Tibial nerve (tissue), 4 donors: ENCODE measurements at places on chromosomes 11 and 22. TPM values are rescaled to one million over a fixed set of nuclear protein-coding genes. Genes with fewer than 3 reads are reported as not detected.

FTH1 gene
- 4,865 TPM for total RNA-seq

MPZL2 gene
- total RNA-seq: 53.7 TPM

CLMP gene
- 90.5 TPM for total RNA-seq

ST14 gene
- total RNA-seq: 1.5 TPM

MMP8 gene
- total RNA-seq: not detected

ASPHD2 gene
- total RNA-seq: 0.20 TPM

- no peak overlapping the region for H3K4me3 ChIP-seq
- no peaks in the 10 kb centered on the region for H3K4me1 ChIP-seq
- DNase-seq: no peak
- H3K36me3 ChIP-seq: no peaks in the 10 kb centered on the region
Measured at GRCh38 chr22:40053460-40053859, 58.7 kb downstream of the FAM83F start.

DNA sequence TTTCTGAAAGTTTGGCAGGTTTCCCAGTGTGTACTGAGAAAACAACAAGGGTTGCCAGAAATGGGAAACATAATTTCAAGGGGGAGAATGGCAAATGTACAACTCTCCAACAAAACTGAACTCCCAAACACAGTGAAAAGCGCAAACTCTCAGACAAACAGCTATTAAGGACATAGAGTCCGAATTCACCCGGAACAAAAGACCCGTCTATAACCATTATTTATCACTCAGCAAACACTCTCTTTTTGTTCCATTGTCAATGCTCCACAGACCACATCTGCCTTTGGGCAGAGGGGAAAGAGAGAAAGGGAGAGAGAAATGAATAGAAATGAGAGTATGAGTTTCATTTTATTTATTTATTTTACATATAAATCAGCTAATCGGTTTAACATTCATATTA lies 21.7 kb downstream of the KIRREL3 start:
- no peaks in the 10 kb centered on the region for H3K36me3 ChIP-seq
- H3K4me3 ChIP-seq: no peak overlapping the region
- no peak for DNase-seq
- no peak overlapping the region for H3K27ac ChIP-seq

- no peaks in the 10 kb centered on the region for H3K36me3 ChIP-seq
- peak within 1 kb of the TSS; percentile 62 for H3K4me3 ChIP-seq
- no peak for DNase-seq
- no peaks in the 10 kb centered on the region for H3K27me3 ChIP-seq
Measured at GRCh38 chr11:93850594-93851018, at the start of gene VSTM5. TSS of gene VSTM5 (minus strand) at chr11:93850618. CDS start at chr11:93850502, 116 bp downstream.

DNA sequence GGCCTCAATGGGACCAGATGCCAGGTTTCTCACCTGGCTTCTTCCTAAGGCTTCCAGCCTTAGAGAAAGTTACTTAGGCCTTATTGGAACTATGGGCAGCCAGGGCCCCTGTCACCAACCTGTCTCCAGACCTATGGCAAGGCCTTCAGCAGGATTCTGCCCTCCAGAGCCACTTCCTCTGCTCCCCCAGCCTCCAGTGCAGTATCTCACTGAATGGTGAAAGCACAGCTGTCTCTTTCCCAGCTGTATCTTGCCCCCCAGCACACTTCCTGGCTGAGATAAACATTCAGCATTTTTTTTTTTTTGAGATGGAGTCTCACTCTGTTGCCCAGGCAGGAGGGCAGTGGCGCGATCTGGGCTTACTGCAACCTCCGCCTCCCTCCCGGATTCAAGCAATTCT lies 1.5 kb downstream of the SLC2A11 start:
- H3K27me3 ChIP-seq: no peaks in the 10 kb centered on the region
- H3K4me1 ChIP-seq: no peaks in the 10 kb centered on the region
- H3K36me3 ChIP-seq: peaks cover 10% of the 10 kb centered on the region
- DNase-seq: no peak

GRCh38 chr22:30005213-30005857 lies 74.9 kb upstream of the HORMAD2 start:
- H3K4me1 ChIP-seq: no peaks in the 10 kb centered on the region
- no peak overlapping the region for H3K27ac ChIP-seq
- DNase-seq: peak; percentile 73
- H3K27me3 ChIP-seq: no peaks in the 10 kb centered on the region

DNA sequence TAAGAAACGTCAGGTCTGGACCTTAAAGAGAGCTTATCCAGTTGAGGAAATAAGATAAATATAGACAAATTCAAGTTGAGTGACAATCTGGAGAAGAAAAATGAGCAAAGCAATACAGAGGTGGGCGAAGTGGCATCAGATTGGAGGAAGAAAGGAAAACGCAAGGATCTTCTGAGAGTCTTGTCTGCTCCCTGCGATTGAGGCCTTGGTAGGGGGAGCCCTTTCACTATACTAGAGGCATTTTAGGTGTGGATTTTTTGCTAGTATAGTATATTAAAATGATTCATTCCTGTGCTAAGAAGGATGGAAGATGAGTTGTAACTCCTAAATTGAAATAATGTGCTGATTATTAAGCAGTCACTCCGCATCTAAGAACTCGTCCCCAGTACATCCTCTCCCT lies 8.1 kb downstream of the NUP50 start:
- no peaks in the 10 kb centered on the region for H3K36me3 ChIP-seq
- no peak overlapping the region for H3K27ac ChIP-seq
- H3K4me3 ChIP-seq: no peak overlapping the region
- H3K4me1 ChIP-seq: no peaks in the 10 kb centered on the region
- no peaks in the 10 kb centered on the region for H3K27me3 ChIP-seq
- no peak for DNase-seq

DNA sequence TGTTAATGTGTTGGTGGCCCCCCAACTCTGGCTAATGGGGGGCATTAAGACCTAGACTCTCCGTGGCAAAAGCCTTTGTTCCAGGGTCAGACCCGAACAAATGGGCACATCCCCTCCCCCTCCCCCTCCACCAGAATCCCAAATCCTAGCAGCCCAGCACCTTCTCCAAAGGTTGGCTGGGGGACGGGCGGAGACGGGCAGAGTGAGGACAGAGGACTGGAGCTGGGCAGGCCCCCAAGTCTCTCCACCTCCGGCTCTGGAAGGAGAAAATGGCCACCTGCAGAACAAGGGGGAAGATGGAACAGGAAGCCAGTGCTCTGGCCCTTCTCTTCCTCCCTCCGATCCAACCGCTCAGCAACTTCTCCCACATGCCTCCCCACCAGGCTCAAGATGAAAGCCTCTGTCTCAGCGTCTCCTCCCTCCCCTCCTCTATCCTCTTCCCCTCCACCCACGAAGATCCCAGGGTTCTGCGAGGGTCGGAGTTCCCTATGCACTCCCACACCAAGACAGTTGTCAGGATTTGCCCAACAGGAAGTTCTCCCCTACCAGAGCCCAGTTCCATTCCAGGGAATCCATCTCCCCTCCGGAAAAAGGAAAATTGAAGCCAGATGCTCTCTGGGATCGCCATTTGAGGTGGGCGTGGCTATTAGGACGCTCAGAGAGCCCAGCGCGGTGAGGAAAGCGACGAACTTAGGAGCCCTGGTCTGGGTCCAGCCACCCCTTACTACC lies 20.1 kb downstream of the ADA2 start:
- no peaks in the 10 kb centered on the region for H3K27me3 ChIP-seq
- H3K27ac ChIP-seq: no peak overlapping the region
- H3K4me1 ChIP-seq: no peaks in the 10 kb centered on the region
- no peak for DNase-seq

- no peaks in the 10 kb centered on the region for H3K27me3 ChIP-seq
- no peak overlapping the region for H3K27ac ChIP-seq
- no peaks in the 10 kb centered on the region for H3K36me3 ChIP-seq
- no peak for DNase-seq
Measured at GRCh38 chr11:10686311-10686710, 7.2 kb downstream of the IRAG1 start.

DNA sequence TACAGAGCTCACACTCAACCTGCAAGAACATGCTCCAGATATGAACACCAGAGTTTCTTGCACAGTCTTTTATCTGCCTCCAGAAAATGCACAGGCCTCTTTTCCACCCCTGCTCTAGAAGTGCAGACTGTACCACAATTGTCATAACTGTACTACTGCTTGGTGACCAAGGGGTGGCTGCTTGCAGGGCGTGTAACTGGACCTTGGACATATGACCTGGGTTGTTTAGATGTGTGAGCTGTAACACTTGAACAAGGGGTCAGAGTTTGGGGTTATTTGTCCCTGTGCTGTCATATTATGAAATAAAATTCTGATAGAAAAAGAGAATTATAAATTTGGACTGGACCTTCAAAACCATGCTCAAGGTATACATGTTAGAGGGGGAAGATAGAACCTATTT lies 1185.5 kb downstream of the FAM181B start:
- H3K27ac ChIP-seq: no peak overlapping the region
- no peaks in the 10 kb centered on the region for H3K36me3 ChIP-seq
- no peak for DNase-seq

DNA sequence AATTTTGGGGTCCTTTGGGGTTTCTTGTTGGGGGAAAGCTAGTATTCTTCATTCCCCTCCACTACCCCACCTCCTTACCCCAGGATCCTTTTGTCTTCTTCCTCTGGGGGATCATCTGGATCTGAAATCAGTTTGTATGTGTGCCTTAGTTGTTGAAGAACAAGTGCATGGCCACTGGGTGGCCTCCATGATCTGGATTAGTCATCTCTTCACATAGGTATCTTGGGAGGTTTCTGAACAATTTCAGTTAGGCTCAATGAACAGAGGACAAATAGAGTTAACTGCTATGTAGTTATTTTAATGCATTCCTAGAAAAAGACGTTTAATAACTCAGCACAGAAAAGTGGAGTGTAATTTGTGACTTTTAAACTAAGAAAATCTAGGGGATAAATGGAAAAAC lies 7.1 kb upstream of the VWA5A start:
- H3K27ac ChIP-seq: no peak overlapping the region
- no peaks in the 10 kb centered on the region for H3K36me3 ChIP-seq
- H3K4me1 ChIP-seq: no peaks in the 10 kb centered on the region
- DNase-seq: no peak

DNA sequence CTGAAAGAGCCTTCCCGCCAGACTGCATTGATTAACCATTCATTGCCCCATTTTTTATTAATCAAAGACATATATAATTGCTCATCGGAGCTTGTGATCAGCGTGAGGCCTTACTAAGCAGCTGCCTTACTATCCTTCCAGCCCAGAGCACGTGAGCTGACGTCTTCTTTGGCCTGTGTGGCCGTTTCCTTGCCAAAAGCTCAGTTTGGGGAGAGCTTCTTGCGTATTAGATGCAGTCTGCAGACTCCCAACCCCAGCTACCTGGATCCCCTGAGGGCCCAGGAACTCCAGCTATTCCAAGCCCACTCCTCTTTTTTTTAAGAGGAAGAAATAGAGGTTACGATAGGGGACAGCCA lies 784 bp upstream of the SLC43A3 start:
- H3K27ac ChIP-seq: peak overlapping the region; percentile 97
- DNase-seq: peak; percentile 87
- H3K4me3 ChIP-seq: no peak overlapping the region

DNA sequence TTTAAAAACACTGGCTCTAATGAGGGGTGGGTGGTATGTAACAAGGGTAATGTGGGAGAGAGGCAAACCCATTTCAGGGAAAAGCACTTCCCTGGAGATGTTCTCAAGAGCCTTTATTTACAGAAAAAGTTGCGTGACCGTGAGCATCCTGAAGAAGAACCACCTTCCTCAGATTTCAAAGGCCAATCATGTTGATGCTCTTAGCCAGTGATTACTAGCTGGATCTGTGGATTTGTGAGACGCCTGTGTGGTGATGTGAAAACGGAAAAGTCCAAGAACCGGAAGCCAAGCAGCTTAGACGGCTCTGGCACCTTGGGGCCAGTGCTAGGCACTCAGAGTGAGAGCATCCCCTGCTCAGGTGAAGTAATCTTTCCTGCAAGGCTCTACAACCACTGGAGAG lies 12.6 kb upstream of the UBASH3B start:
- no peak for DNase-seq
- no peak overlapping the region for H3K27ac ChIP-seq
- no peak overlapping the region for H3K4me3 ChIP-seq
- no peaks in the 10 kb centered on the region for H3K4me1 ChIP-seq
- no peaks in the 10 kb centered on the region for H3K36me3 ChIP-seq

- no peaks in the 10 kb centered on the region for H3K4me1 ChIP-seq
- no peak for DNase-seq
- no peak overlapping the region for H3K27ac ChIP-seq
- H3K4me3 ChIP-seq: no peak overlapping the region
Measured at GRCh38 chr11:57588046-57588710, 9.3 kb upstream of the SERPING1 start.

DNA sequence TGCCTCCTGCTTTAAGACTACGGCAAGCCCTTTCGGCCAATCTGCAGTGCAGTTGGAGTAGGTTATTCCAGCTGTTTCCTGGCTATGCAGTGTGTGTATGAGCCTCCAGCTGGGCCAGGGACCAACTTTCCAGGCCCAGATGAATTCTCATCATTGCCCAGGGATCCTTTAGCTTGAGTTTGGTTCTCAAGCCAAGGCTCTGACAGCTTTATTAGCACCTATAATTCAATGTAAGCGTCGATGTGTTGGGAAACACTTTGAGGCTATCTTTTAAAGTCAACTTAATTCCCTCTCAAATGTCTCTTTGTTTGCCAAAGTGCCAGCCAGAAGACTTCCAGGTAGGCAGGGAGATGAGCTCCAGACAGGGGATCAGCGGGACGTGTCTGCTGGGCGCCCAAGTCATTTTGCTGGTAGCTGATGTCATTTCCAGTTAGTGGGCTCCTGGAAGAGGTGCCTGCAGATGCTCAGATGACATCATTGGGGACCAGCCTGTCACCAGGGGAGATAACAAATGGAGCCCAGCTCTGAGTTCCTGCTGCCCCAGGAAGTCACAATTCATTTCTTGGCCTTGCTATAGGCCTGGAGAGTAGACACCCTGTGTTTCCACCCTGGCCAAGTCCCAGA lies 520.4 kb downstream of the SOX6 start:
- H3K4me1 ChIP-seq: peaks cover 5% of the 10 kb centered on the region
- DNase-seq: no peak
- H3K36me3 ChIP-seq: no peaks in the 10 kb centered on the region
- no peak overlapping the region for H3K4me3 ChIP-seq
- no peaks in the 10 kb centered on the region for H3K27me3 ChIP-seq

- H3K4me1 ChIP-seq: no peaks in the 10 kb centered on the region
- no peak overlapping the region for H3K4me3 ChIP-seq
- DNase-seq: no peak
- no peaks in the 10 kb centered on the region for H3K27me3 ChIP-seq
- peak overlapping the region; percentile 92 for H3K27ac ChIP-seq
- no peaks in the 10 kb centered on the region for H3K36me3 ChIP-seq
Measured at GRCh38 chr11:45178890-45179671, 32.6 kb downstream of the PRDM11 start.
